ENCODE measurements at places on chromosomes 6 and 20.

DNA sequence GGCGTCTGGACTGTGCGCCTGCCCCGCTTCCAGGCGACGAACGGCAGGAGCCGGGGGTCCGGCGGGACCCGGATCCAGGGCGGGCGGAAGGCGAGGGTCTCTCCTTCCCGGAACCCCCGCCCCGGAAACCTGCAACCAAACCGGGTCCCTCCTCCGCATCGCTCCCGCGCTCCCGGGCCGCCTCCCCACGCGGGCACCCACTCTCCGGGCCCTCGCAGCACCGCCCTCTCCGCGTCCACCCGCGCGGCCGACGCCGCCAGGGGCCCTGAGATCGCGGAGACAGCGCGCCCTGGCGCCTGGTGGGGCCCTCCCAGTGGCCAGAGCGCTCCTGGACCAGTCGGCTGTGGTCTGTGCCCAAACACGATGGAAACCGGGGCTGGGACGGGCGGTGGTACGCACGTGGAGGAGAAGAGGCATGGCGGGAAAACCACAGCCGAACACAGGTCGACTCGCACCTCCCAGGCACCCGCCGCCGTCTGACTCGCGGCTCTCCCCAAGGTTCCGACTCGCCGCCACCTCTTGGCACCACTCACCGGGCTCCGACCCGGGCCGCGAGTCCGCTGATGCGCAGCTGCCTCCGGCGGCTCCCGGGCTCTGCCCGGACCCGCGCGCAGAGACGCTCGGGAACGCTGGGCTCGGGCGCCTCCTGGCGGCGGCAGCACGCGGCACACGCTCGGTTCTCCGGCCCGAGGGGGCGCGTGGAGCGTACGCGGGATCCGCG, 7.9 kb downstream of the NKX2-2 start:
- DNase-seq, result peak; percentile 76

DNA sequence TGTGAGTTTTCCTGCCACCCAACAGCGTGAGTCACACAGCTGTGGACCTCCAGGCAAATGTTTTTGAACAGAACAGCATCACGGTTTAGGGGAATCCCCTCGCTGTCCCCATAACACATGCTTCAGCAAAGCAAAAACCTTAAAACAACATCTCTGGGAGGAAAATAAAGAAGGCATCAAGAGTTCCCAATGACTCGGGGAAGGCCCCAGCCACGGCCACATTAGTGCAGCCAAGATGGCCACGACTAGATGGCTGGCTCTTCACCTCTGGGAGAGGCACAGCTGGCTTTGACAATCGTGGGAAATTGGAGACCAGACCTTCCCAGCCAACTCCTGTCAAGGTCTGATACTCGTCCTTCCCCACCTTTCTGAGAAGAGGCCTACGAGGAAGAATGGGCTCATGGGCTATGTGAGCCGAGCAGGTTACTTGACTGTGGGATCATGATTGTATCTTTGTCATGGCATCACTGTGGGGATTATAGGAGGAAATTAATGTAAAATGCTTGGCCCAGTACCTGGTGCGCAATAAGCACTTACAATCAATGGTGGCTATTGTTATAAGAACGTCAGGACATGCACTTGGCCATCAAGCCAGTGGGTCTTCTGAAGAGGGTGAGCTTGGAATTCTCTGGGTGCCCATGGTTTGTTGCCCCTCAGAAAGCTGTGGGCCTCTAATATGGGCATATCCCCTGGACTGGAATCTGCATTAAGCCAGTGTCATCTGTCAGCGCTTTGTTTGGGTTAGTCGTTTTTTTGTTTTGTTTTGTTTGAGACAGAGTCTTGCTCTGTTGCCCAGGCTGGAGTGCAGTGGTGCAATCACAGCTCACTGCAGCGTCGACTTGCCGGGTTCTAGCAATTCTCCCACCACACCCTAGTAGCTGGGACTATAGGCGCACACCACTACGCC, 43.6 kb downstream of the FGD2 start:
- DNase-seq, result peak; percentile 79

- no peak for DNase-seq
These were observed 36.9 kb upstream of the RNF144B start for GRCh38 chr6:18350271-18350670.

GRCh38 chr6:90003069-90003795, 109.0 kb downstream of the GJA10 start:
- DNase-seq, result no peak

GRCh38 chr6:141874930-141875602, 257.7 kb upstream of the GJE1 start:
- no peak for DNase-seq

DNA sequence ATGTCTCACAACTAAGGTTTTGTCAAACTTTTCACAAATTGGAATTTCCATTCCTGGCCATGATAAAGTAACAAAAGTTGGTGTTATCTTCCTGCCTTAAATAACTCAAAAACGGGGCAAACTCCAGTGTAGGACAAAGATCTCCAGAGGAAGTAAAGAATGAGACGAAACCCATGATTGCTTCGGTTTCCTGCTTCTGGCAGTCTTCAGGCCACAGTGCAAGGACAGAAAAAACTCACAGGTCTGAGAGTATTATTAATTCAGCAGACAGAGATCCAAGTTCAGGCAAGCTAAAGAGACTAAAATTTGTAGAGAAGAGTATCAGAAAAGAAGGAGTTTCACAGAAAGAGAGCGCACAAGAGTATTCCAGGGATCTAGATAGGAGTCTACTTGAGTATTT, 64.8 kb upstream of the RCAN2 start:
- DNase-seq, result no peak

DNA sequence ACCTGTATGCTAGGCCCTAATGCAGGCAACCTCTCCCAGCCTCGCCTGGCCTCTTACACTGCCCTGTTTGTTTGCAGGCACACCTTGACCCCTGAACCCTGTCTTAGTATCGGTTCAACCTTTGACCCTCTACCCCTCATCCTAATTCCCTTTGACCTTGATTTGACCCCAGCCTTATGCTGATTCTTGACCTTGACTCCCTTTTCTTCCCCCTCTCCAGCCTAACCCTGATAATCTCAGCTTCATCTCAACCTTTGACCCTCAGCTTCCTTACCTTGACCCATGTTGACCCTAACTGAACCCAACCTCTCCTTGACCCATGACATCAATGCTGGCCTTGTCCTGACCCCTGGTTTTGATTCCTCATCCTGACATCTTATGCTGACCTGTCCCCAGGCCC, 33.8 kb downstream of the UQCC2 start:
- no peak for DNase-seq

DNA sequence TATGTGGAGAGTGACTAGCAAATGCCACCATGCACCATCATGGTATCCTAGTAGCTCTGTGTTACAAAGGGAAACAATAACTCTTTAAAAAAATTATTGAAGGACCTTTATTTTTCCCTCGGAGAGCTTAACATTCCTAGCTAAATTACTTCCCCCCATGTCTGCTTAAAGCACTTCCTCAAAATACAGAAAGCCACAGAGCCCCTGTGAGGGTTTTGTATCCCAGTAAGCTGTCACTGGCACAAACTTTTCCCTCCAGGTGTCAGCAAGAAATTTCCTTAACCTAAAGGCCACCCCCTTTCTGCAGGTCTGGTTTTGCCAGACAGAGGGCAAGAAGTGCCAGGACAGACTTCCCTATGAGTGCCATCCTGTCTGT, 340.0 kb upstream of the PRDM1 start:
- DNase-seq, result no peak

- DNase-seq, result no peak
These were observed at the start of gene RIPPLY2 for GRCh38 chr6:83853178-83854000. RIPPLY2 (plus strand) TSS chr6:83853360; CDS start chr6:83853417, 57 bp downstream.

GRCh38 chr20:23200413-23200812, 114.3 kb upstream of the CD93 start:
- no peak for DNase-seq

DNA sequence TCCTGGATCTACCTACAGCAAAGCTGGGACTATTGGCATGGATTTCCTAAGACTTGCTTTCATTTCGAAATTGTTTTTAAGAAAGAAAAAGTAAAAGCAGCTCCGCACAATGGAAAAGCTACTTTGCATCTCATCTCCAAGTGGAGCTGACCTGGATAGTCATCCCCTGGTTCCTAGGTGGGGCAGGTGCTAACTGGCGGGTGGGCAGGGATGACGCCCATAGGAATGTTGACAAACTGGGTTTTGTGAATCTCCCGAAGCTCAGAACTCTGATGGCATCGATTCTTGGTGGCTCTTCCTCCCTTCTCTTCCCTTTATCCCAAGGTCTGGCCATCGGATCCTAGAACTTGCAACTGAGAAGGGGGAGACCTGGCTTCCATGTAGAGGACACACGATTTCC, 12.4 kb upstream of the EZR start:
- no peak for DNase-seq
